Naive thymus-derived CD8-positive, alpha-beta T cell (primary cell): ENCODE measurements at places on chromosomes 5 and 9. TPM values are rescaled to one million over a fixed set of nuclear protein-coding genes. Genes with fewer than 3 reads are reported as not detected.

DNA sequence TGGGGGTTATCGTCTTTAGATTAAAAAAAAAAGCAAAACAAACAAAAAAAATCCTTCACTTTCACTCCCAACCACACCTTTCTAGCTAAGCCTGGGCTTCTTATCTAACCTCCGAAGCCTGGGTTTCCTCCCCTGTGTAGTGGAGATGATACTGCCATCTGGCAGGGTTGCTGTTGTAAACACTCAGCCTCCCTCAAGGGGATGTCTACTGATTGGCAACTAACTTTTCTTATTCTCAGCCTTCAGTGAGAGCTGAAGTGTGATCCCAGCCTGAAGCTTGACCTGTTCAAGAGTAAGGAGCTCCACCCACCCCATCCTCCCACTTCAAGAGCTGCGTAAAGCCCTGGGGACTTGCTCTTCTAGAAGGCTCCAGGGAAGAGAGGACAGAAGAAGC lies 21.5 kb upstream of the WWC1 start:
- no peak for DNase-seq

DNA sequence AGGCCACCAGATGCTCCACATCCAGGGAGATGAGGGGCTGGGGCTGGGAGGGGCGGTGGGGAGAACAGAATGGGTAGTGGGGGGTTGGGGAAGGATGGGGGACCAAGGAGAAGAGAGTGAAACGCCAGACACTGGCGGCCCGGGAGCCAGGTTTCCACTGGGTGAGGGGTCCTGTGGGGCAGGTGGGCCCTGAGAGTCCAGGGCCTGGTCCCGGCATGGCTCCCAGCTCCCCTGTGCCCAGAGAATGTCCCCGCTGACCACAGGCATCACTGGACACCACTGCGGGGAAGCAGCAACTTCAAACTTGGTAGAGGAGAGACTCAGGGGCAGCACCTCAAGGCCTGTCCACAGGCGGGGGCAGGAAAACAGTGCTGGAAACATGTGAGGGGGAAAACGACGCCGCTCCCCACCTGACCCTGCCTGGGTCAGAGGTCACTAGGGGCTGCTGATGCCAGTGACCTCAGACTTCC lies 13.2 kb downstream of the NINJ1 start:
- no peak for DNase-seq

Gene PCDHB16
- total RNA-seq = not detected

DNA sequence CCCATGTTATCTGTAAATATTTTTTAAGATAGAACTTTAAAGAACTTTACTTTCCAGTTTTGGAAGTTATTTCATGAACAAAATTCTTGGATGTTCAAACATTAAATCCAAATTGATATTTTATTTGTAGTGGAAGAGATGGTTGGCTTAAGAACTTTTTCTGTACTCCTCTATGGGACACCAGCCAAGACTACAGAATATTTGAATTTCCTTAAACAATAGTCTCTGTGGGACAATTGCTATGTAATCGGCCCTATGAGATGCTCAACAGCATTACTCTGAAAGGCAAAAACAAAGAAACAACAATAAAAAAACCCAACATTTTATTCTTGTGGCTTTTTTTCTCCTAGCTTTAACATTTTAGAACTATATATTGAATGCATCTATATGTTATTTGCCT lies 289.3 kb downstream of the ARHGEF28 start:
- DNase-seq = no peak
